ENCODE measurements at places on chromosomes 5 and 9.

- no peak for DNase-seq
Measured at GRCh38 chr5:43643327-43643726, 40.3 kb downstream of the NNT start.

DNA sequence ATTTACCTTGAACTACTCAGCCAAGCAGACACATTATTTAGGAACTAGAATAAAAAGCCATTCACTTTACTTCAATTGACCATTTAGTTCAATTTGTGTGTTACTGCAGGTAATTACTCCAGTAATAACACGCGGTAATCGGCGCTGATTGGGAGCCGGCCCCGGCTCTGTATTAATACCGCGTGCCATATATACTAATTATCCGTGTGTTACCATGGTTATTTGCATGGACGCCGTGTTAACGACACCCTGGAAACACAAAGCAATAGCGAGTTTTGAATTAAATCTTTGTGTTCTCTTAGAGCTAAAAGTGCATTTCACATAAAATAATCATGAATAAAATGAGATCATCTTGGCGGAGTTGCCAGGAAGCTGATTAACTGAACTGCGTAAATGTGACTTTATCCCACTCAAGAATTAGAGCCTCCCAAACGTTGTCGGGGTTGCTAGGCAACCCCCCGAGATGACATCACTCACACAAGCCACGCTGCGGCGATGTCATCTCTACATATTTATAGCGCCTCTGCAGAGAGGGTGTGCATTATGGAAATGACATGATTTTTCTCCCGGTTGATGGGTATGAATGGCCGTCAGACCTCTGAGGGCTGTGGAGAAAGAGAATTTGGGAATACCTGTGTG, 41.4 kb upstream of the RNU6ATAC start:
- no peak for DNase-seq

- DNase-seq, result no peak
Measured at GRCh38 chr5:150464554-150465012, 15.0 kb upstream of the RPS14 start.

GRCh38 chr5:166880456-166880855, 1411.0 kb upstream of the WWC1 start:
- no peak for DNase-seq

- DNase-seq, result no peak
Measured at GRCh38 chr5:72347801-72348308, 27.7 kb downstream of the PTCD2 start.
